Activated CD4-positive, alpha-beta T cell treated with anti-CD3 and anti-CD28 coated beads for 24 hours (primary cell): ENCODE measurements at places on chromosomes 2 and 18.

DNA sequence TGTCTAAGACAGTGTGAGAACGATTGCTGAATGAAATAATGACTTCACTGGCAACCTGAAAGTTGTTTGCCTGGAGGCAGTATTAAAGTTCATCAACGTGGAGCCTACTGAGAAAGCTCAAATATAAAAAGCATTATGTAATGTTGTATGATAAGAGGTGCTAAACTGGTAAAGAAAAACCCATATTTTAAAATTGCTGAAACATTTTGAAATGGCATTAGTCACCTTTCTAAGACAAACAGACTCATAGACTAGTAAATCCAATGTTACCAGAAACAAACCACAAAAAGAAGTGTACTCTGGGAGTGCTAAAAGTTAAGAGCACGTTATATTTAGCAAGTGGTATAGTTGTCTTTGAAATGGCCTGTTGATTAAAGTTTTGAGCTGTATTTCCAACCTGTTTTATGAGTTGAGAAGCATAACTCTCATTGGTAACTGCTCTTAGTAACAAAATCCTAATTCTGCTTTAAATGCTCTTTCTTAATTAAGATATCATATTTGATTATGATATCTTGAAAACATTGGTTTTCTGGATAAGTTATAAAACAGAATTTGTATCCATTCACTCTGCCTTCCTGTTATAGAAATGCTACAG, 62.7 kb downstream of the CYP1B1 start:
- no peak for DNase-seq

DNA sequence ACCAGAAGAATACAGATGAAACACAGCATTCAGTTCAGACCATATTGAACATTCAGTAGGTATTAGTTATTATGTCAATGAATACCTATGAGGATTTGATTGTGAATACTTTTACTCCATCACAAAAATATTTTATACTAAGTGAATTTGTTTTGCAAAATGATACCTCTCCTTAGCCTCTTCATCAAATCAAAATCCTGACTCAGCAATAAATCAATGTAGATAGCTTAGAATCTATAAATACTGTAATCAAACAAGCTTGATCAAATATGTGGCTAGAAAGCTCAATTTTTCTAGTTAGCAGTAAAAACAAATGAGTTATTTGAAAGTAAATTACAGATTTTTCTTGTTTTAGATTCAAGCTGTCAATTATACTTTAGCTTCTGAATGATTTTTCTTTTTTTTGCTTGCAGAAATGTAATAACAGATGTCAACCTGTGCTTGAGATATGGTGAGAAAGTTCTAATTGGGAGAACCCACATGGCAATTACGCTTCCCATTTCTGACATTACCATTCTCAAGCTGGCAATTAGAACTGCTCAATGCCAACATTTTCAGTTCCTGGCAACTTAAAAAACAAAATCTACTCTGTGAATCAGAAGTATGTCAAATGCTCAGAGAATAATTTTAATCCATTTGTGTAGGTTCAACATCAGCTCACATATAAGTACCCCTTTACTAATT, 109.6 kb downstream of the PRELID3A start:
- no peak for DNase-seq

- DNase-seq, result no peak
Observed at GRCh38 chr2:17958466-17959092, 80.1 kb downstream of the KCNS3 start.

- no peak for DNase-seq
Observed at GRCh38 chr2:71863396-71863795, 284.3 kb downstream of the CYP26B1 start.

GRCh38 chr2:207256476-207257207, 90.9 kb upstream of the KLF7 start:
- no peak for DNase-seq

DNA sequence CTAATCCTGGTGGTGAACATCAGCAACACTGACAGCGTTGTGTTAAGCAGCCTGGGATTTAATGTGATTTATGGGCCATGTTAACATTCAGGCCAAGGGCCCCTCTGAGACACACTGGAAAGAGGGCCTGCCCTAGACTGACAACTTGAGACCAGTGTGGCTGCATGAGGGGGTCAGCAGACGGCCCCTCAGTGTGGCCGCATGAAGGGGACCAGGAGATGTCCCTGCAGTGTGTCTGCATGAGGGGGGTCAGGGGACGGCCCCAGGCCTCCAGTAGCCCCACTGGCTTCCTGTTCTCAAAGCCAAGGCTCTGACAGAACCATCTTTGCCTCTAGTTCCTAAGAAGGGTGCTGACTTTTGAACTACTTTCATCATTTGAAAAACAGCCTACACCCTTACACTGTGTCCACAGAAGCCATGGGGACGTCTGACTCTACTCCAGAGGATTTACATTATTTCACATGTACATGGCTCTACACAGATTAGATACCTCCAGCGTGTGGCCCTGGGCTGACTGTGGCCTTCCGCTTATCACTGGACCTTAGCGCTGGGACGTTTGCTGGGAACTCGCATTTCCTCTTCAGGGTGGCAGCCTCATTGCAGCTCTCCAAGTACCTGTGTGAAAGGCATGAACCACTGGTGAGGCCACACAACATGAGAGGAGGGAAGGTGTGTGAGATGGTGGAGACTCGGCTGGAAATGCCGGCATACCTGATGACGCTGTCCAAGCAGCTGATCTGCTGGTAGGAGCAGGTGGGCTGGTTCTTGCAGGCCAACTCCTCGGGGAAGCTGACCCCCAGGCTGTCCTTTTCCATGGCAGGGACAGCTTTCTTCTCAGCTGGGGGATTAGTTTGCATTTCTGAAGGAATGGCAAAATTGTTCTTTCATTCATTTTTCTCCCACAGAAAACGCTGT, 18.2 kb upstream of the HES6 start:
- DNase-seq, result no peak

DNA sequence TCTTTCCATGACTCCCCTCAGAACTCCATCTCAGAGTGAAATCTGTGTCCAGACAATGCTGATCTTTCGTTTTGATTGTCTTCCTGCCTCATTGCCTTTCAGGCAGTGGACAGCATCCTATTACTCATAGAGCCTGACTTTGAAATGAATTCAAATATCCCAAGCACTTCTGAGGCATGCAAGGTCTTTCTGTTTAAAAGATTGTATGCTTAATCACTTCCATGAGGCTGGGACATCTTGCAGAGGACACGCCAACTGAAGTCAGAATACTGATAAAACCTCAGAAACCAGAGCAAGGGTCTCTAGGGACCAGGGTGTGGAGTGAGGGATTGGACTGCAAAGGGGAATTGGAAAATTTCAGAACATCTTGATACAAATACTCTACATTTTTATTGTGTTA, 836.5 kb upstream of the ID2 start:
- DNase-seq, result no peak

- DNase-seq, result no peak
Observed at GRCh38 chr2:53286345-53286744, 481.3 kb upstream of the CHAC2 start.

- DNase-seq, result no peak
Observed at GRCh38 chr18:54957996-54958395, 1.3 kb downstream of the CCDC68 start.

DNA sequence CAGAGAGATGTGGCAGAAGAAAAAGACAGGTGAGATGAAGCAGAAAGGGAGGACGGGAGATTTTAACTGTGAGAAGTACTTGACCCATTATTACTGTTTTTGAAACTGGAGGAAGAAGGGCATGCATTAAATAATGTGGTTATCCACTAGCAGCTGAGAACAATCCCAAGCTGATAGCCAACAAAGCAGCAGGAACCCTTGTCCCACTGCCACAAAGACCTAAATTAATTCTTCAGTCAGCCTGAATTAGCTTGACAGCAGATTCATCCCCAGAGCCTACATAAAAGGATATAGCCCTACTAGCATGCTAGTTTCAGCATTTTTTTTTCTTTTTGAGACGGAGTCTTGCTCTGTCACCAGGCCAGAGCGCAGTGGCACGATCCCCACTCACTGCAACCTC, 19.5 kb upstream of the REG3A start:
- DNase-seq, result no peak

GRCh38 chr18:52391810-52392559, 52.0 kb downstream of the DCC start:
- DNase-seq, result no peak

DNA sequence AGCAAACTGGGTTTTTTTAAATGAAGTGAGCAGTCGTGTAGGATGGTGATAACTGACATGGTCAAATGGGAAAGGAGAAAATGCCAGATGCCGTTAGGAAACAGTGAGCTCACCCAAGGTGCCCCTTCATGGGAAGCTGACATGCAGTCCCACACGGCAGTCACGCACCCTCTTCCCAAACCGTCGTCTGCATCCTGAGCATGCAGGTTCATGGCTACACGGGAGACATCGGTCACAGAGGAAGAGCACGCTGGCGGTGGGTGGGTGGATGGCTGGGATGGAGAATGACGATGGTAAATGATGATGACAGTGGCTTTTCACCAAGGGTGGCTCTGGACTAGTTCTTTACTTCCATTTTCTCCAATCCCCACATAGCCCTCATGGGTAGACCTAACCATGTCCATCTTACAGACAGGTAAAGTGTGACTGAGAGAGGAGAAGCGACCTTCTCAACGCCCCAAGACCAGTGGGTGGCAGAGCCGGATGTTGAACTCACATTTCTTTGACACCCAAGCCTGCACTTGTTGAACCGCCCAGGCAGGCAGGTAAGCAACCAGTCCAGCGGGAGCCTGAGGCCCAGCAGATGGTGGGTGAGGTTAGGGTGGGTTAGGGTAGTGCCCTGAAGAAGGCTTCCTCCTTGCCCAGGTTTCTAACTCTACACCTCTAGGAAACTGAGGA, 44.5 kb downstream of the TNS1 start:
- DNase-seq, result no peak

DNA sequence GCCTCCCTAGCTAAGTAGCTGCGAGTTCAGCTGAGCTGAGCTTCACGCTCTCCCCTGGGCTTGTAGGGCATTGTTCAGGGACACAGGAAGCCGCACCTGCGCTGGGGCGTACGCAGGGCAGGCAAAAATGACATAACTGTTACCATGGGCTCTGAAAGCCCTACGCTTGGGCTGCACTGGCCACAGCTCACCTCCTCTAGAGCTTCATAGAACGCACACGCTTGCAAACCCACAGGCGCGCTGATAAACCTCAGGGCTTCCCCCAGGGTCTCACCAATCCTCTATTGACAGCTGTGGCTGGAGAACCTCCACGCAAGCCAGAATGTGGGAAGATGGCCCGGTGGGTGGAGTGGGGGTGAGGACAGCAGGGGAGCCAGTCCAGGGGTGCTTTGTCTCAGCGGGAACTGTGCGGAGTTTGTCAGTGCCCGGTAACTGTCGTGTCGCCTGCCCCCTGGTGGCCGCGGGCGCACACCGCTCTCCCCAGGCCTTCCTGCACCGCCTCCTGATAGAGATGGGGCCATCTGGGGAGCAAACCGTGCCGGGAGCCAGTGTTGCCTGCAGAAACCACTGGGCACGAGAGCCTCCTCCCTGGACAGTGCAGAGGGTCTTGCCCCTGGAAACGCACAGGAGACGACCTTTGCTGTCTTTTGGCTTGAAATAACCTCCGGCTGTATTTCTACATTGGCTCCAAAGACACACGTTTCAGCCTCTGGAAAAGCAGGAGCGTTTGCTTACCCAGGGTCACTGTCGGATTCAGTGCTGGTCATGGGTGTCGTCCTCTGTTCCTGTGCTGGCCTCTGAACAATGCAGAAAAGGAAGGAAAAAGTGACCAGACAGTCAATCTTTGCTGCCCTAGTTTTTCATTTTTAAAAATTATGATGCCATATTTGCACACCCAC, 17.0 kb upstream of the CIDEA start:
- DNase-seq, result peak; percentile 44

- no peak for DNase-seq
Observed at GRCh38 chr2:131153529-131153928, 48.4 kb downstream of the PLEKHB2 start.

GRCh38 chr2:160309585-160309984, 109.5 kb upstream of the ITGB6 start:
- no peak for DNase-seq

GRCh38 chr18:55509631-55510324, 78.2 kb downstream of the TCF4 start:
- no peak for DNase-seq

DNA sequence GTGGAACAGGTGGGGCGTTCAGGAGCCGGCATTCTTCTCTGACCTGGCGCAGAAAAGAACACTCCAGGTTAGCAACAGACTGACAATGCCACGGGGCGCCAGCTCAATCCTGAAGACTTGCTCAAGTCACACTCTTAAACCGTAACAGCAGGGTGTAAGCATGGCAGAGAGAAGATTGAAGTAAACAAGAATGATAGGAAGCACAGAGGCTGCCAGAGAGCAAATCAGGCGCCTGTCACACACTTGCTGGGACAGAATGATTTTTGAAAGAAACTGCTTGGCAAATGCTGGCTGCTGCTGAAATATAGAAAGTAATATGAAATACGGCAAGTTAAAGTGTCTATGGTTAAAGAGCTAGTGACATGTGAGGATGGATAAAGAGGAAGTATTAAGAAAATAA, 80.5 kb downstream of the MEP1B start:
- no peak for DNase-seq

DNA sequence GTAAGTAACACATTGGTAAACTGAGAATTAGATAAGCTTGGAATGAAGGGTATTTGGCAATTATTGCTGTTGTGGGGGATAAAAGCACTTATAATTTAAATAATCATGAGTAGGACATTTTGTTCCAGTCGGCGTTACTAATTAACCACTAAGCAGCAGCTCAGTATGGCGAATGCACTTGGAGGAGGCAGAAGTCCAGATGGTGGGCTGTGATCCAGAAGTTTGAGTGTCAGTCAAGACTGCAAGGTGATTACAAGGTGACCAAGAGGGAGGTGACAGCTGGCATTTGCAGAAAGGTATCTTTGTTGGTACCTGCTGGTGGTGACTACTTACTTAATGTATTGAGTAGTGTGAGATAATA, 643.6 kb upstream of the FAM98A start:
- no peak for DNase-seq

DNA sequence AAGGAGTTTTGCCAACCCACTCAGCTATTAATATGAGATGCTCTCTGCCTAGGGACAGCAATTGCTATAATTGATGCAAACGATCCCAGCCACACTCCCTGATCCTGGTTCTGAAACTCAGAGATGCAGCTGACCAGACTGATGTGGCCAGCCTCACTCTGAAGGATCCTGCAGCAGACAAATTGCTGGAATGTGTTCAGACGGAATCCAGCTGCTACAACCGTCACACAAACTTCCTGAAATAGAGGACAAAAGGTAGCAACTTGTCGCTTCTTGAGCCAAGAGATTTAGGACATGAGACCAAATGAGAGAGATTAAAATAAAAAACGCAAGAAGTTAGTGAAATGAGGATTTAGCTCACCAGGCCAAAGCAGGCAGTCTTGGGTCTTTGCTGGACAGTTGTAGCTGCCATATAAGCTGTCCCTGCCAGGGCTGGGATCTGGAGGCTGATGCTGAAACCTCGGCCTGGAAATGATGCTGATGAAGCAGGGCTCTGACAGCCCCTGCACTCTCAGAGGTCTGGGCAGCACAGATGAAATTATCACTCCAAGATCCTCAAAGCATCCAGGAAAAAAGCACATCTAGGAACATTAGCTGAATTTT, 8.3 kb upstream of the YWHAQ start:
- no peak for DNase-seq

GRCh38 chr2:192140236-192140839, 54.4 kb downstream of the TMEFF2 start:
- no peak for DNase-seq
